ENCODE measurements at places on chromosomes 2 and 18.

- H3K4me3 ChIP-seq = peak overlapping the region; percentile 48
- no peak for DNase-seq
- H3K27ac ChIP-seq = peak overlapping the region; percentile 58
- H3K36me3 ChIP-seq = peaks cover 2% of the 10 kb centered on the region
- H3K4me1 ChIP-seq = peaks cover 74% of the 10 kb centered on the region
- no peaks in the 10 kb centered on the region for H3K27me3 ChIP-seq
Observed at GRCh38 chr2:191270306-191271161, 25.3 kb downstream of the MYO1B start.

DNA sequence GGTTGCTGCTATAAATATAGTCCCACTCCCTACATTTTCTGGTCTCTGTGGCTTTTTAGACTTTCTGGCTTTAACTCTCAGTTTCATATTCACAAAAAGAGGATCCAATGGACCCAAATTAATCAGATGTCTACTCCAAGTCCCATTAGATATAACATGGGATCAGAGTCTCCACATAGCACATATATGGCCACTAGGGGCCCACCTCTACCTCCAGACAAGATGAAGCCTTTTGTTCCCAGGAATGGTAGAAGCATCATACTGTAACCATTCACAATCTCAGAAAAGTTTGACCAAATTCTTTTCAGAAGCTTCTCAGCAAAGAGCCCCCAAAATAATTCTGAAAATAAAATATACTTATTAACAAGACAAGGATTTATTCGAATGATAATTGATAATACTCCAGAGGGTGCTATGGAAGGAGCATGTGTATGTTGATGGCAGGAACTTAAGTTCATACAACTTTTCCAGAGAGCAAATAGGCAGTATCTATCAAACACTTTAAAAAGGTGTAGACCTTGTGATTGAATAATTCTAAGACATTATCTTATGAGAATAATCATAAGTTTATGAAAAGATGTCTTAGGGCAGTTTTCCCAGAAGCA is 382.3 kb upstream of the CRIM1 start:
- no peaks in the 10 kb centered on the region for H3K27me3 ChIP-seq
- H3K36me3 ChIP-seq = no peaks in the 10 kb centered on the region
- H3K4me3 ChIP-seq = no peak overlapping the region
- DNase-seq = no peak
- H3K27ac ChIP-seq = no peak overlapping the region
- H3K4me1 ChIP-seq = no peaks in the 10 kb centered on the region

DNA sequence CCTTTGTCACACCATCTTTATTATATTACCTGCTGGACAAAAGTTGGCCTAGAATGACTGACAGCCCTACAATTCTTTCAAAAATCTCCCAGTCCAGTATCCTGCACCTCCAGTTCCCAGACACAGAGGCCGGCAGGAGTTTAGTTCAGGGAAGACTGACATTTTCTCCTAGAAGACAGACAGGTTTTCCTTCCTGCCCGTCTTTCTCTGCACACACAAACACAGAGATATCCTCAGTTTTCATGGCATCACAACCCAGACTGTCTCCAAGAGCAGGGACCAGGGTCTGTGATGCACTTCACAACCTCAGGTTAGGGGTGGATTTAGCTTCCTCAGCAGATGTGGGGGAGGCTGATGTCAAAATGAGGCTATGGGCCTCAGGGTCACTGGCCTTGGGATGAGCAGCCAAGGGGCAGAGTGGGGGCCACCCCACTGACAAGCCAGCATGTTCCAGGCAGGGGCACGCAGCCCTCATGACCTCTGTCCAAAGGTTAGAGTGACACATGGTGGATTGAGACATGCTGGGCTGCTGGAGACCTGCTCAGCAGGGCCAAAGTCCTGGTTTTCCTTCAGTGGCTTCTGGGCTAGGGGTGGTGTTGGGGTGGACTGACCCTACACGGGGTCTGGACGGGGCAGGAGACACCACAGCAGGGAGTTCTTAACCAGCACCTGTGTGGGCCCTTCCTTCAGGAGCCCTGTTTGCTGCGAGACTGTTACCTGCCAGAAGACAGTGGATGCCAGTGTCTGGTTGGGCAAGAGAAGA is 70.5 kb downstream of the SFXN5 start:
- H3K27ac ChIP-seq = no peak overlapping the region
- no peaks in the 10 kb centered on the region for H3K36me3 ChIP-seq
- DNase-seq = no peak
- H3K4me3 ChIP-seq = no peak overlapping the region
- H3K4me1 ChIP-seq = no peaks in the 10 kb centered on the region

DNA sequence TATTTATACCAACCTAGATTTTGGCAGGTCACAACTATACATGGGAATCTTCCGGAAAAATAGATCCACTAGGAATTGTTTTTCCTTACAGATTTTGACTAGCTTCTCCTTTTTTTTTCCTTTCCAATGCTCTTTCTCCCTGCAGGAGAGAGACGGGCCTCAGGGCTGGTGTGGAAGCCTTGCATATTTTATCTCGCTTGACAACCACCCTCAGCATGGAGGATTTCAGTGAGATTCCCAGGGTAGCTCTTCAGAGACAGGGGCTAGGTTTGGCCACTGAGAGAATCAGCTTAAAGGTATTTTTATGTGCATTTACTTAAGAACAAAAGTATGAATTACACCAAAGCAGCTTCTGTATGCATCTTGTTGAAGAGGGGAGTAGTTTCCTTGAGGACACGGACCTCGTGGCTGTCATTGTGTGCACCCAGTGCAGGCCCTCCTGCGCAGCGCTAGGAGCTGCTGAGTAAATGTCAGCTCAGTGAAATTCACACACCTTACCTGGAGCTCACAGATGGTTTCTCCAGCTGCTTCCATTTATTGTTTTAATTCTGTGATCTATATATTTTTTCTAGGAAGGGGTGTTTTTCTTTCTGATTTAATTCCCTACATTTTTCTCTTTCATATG is 54.4 kb downstream of the TRAPPC12 start:
- no peak overlapping the region for H3K27ac ChIP-seq
- H3K4me1 ChIP-seq = peaks cover 4% of the 10 kb centered on the region
- DNase-seq = no peak

- H3K27me3 ChIP-seq = peaks cover 7% of the 10 kb centered on the region
- no peak overlapping the region for H3K27ac ChIP-seq
- DNase-seq = no peak
- H3K36me3 ChIP-seq = no peaks in the 10 kb centered on the region
- H3K4me1 ChIP-seq = no peaks in the 10 kb centered on the region
Observed at GRCh38 chr2:56674084-56674483, 490.3 kb downstream of the CCDC85A start.

GRCh38 chr2:96258166-96259022 is 7.4 kb downstream of the TMEM127 start:
- H3K27me3 ChIP-seq = no peaks in the 10 kb centered on the region
- H3K27ac ChIP-seq = no peak overlapping the region
- H3K36me3 ChIP-seq = peaks cover 2% of the 10 kb centered on the region
- DNase-seq = no peak
- no peak overlapping the region for H3K4me3 ChIP-seq
- H3K4me1 ChIP-seq = peaks cover 9% of the 10 kb centered on the region

- no peak overlapping the region for H3K27ac ChIP-seq
- no peaks in the 10 kb centered on the region for H3K36me3 ChIP-seq
- no peak for DNase-seq
- no peak overlapping the region for H3K4me3 ChIP-seq
- no peaks in the 10 kb centered on the region for H3K27me3 ChIP-seq
Observed at GRCh38 chr2:144010096-144010836, 509.7 kb downstream of the ZEB2 start.

DNA sequence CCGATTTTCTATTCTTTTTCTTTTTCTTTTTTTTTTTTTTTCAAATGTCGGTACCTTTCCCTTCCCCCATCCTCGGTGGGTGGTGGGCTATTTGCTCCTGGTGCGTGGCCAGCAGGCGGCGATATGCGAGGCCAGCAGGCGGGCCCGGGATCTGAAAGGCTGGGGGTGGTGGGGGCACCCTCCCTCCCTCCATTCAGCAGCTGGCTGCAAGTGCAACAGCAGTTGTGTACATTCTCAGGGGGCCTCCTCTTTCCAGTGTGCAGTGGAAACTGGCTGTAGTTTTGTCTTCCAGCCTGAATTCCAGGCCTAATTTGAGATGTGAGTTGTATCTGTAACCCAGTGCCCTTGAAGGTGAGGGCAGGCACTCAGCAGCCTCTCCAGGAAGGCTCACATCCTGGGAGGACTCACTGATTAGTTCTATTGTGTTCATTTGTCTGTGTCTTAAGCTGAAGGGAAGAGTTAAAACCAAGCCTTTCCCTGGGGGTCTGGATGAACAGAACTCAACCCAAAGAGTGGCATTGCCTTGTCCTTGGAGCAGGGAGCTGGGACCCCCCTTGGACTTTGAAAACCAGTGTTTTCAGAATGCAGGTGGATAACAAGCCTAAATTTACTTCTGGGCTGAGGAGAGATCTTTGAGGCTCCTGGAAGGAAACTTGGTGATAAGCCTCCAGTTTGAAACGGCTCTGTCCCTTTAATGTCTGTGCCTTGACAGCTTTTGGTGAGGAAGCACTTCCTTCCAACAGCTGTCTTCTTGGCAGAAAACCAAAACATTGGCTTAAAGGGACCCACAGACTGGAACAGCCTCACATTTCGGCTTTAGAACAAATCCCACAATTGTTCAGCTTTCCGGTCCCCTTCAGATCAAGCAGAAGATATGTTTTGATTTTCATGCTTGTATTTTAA is 3.3 kb downstream of the MYCN start:
- H3K4me1 ChIP-seq = peaks cover 54% of the 10 kb centered on the region
- peak overlapping the region; percentile 96 for H3K27ac ChIP-seq
- H3K4me3 ChIP-seq = peak overlapping the region; percentile 97
- DNase-seq = peak; percentile 65
- H3K36me3 ChIP-seq = peaks cover 47% of the 10 kb centered on the region

DNA sequence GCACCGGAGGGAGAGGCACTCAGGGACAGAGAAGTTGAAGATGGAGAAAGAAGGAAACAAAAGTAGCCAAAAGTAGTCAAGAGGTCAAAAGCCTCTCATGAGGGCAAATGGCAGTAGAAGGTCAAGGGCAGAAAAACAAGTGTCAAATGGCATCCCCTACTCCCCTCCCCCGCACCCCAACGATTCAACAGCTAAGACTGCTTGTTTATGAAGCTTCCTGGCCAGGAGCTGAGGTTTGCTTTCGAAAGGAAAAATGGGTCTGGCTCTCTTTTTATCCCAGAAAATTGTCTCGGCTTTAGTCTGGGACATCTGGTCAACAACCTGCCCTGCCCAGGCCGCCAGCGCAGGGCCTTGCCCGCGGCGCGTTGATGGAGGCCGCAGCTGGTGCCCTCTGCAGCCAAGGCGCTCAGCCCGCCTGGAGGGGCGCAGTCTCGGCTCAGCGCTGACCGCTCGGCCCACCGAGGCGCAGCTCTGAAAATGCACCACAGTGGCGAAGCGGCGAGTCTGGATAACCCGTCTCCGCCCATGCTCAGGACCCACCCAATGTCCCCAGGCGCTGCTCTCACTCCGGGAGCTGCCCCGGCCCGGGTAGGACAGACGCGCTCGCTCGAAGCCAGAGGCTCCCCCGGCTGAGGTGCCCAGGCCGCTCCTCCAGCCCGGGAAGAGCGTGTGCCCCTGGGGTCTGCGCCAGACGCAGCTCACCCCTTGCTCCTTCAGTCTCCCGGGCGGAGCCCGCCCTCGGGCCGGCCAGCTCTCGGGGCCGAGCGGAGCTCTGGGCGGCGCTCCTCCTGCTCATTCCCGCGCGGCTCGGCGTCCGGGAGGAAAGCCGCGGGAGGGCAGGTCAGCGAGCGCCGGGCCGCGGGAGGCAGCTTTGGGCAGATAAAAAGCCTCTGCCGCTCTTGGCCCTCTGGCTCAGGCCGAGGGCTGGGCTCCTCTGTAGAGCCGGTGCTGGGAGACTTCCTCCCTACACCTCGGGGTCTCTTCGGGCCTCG is 1.8 kb upstream of the TBR1 start:
- peak; percentile 55 for DNase-seq
- peak overlapping the region; percentile 69 for H3K4me3 ChIP-seq
- H3K36me3 ChIP-seq = peaks cover 7% of the 10 kb centered on the region

All from neural crest cell (in vitro differentiated cells).